ENCODE measurements at places on chromosomes 6 and 20. TPM values are rescaled to one million over a fixed set of nuclear protein-coding genes. Genes with fewer than 3 reads are reported as not detected.

- DNase-seq = no peak
Measured at GRCh38 chr20:36092398-36093024, 62.0 kb upstream of the EPB41L1 start.

DNA sequence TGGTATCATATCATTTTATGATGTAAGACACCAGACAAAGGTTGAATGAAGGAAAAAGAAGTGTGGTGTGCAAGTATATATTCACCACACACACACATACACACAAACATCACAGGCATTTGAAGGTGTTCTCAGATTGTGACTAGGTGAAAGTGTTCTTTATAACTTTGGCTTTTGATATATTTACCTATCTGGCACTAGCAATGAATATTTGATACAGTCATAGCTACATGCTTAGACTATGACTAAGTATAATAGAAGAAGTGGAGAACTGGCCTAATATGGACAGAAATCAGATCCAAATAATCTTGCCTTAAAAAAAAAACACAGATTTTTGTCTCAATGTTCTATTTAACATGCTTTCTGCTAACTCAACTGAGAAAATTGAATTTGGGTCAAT, 809.9 kb downstream of the KIF16B start:
- DNase-seq = no peak

GRCh38 chr6:75491291-75491690, 2.3 kb downstream of the FILIP1 start:
- DNase-seq = no peak

GRCh38 chr6:110874880-110875547, 429 bp downstream of the AMD1 start:
- DNase-seq = peak; percentile 44

The CEP85L gene
- polyA plus RNA-seq = 20.0 TPM

All from hindlimb muscle (tissue), 1 donor.